Endothelial cell (in vitro differentiated cells): ENCODE measurements at places on chromosomes 6 and 20.

GRCh38 chr6:33846226-33846625, 42.4 kb upstream of the MLN start:
- no peak for DNase-seq

DNA sequence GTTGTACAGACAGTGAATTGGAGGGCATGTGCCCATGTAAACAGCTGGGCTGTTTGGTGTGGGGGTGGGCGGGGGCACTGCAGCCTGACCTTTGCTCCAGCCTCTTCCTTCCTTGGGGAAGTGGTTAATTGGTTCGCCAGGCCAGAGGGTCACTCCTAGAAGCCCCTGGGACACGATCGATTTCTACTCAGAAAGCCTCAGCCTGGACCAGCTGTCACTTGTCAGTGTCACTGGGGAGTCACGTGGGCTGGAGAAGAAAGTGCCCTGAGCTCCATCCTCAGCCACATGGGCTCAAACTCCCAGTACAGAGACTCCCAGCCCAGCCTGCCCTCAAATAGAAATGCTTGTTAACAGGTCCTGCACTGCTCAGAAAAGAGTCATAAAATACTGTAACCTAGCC, 423.8 kb upstream of the SULF2 start:
- DNase-seq, result no peak

DNA sequence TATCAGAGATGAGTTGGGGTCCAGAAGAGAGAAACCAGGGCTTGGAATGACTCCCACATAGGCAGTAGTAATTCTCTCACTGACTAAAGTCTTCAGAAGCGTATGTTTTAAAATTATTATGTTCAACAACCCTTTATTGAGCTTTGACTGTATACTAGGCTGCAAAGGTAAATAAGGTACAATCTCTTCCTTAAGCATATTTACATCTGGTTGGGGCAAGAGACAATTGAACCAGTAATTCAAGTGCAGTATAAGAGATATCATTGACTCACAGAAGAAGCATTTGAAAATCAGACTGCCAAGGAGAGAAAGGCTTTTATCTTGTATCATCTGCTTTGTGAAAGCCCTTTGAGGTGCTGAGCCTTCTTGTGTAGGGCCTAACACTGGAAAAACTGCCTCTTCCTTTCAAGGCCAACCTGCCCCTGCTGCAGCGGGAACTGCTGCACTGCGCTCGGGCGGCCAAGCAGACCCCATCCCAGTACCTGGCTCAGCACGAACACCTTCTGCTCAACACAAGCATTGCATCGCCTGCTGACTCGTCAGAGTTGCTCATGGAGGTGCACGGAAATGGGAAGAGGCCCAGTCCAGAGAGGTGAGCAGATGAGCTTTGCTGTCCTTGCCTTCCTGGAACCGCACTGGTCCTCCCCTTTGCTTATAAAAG, 39.3 kb upstream of the C20orf144 start:
- DNase-seq, result no peak

DNA sequence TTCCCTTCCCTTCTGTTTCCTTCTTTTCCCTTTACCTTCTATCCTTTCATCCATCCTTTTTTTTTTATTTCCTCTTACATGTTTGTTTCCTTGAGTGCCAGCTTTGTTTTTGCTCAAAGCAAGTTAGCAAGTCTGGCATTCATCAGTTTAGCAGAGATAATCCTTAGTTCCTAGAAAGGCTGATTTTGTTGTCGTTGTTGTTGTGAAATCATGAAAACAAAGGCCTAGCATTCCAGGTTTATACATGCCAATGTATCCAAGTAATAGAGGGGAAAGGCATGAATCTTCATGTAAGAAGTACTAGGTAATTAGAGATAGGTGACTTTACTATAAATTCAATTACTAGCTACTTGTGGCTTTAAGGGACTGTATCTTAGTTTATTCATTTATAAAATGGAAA, 45.9 kb downstream of the TFAP2B start:
- no peak for DNase-seq

DNA sequence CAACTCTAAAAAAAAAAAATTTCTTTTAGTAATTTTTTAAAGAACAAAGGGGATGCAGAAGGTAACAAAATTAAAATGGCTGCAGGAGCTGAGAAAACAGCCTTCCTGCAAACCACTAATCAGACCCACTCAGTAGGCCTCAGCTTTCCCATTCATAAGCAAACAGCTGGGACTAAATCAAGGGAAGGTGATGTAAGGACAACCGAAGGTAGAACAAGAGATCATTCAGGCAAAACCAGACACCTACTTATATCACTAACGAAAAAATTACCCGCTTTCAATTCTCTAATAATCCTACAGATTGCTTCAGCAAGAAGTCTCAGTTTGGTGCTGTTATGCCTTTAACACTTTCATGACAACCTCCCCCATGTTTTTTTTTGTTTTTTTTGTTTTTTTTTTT, 124.0 kb downstream of the ZMYND8 start:
- DNase-seq, result no peak

- no peak for DNase-seq
These were observed 38.5 kb downstream of the PLCG1 start for GRCh38 chr20:41175727-41176330.

DNA sequence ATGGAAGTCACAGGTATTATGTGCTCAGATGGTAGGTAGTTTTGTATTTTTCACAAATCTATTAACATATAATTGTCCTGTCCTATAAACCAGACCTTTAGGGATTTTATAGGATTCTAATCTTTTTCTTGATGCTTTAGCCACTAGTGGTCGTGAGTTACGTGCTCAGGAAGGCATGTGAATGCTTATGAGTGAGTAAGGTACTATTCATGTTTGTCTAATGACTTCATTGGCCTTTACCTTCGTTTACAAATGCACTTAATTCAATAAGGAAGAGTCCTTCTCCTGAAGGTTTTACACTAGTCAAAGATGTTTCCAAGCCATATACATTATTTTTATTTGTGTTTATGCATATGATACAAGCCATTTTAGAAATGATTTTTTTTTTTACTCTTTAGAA, 23.0 kb downstream of the PACRG start:
- no peak for DNase-seq

- no peak for DNase-seq
These were observed 259.4 kb upstream of the MAN1A1 start for GRCh38 chr6:119608994-119609393.
